ENCODE measurements at places on chromosomes 5 and 9. TPM values are rescaled to one million over a fixed set of nuclear protein-coding genes. Genes with fewer than 3 reads are reported as not detected.

DNA sequence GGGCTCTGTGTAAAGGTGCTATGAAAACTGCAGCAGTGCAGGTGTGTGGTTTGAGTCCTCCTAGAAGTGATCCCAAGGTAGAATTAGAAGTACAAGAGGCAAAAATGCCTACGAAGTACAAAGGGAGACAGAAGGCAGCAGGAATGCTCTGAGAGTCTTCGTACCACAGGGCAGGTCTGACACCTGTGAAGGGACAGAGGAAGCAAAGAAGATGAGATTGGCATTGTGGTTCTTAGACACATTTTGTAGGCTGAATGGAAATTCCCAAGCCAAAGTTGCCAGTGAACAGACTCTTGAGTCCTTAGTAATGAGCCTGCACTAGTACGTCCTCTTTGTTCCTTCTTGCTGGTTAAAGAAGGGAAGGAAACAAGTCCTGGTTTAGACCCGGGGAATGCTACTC is 1.7 kb upstream of the LRRTM2 start:
- no peak for DNase-seq
- peaks cover 1% of the 10 kb centered on the region for H3K4me1 ChIP-seq
- H3K27ac ChIP-seq = no peak overlapping the region
- H3K36me3 ChIP-seq = no peaks in the 10 kb centered on the region
- H3K4me3 ChIP-seq = no peak overlapping the region
- H3K27me3 ChIP-seq = peaks cover 23% of the 10 kb centered on the region

DNA sequence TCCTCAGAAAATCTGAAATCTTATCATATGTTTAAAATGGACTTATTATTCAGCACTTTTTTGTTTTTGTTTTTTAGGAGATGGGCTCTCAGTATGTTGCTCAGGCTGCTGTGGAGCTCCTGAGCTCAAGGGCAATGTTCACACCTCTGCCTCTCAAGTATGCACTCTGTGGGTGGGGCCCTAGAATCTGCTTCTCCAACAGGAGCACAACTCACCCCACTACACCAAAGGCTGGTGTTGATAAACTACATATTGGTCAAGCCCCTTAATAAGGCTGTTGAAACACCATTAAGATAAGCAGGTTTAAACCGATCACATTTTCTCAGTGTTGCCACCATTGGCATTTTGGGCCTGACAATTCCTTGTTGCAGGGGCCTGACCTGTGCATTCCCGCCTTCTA is 131.6 kb downstream of the FANCC start:
- no peaks in the 10 kb centered on the region for H3K36me3 ChIP-seq
- H3K4me1 ChIP-seq = peaks cover 25% of the 10 kb centered on the region
- no peak for DNase-seq
- no peak overlapping the region for H3K4me3 ChIP-seq
- no peak overlapping the region for H3K27ac ChIP-seq

GRCh38 chr5:127555826-127556225 is 38.4 kb downstream of the PRRC1 start:
- H3K27me3 ChIP-seq = no peaks in the 10 kb centered on the region
- H3K36me3 ChIP-seq = peaks cover 3% of the 10 kb centered on the region
- DNase-seq = no peak
- no peak overlapping the region for H3K27ac ChIP-seq
- H3K4me3 ChIP-seq = no peak overlapping the region

GRCh38 chr5:54844905-54845566 is 140.4 kb downstream of the ESM1 start:
- H3K4me3 ChIP-seq = no peak overlapping the region
- H3K4me1 ChIP-seq = peaks cover 6% of the 10 kb centered on the region
- DNase-seq = no peak
- H3K27me3 ChIP-seq = peaks cover 8% of the 10 kb centered on the region

- DNase-seq = no peak
- H3K27ac ChIP-seq = no peak overlapping the region
- H3K36me3 ChIP-seq = no peaks in the 10 kb centered on the region
- no peak overlapping the region for H3K4me3 ChIP-seq
These were observed 218.4 kb upstream of the KLF4 start for GRCh38 chr9:107707915-107708441.

The FOXD4L3 gene
- total RNA-seq = 0.14 TPM

The ACOT12 gene
- total RNA-seq = not detected

The INSYN2B gene
- total RNA-seq = not detected

GRCh38 chr9:114957558-114957957 is 27.2 kb upstream of the TNFSF8 start:
- peaks cover 57% of the 10 kb centered on the region for H3K4me1 ChIP-seq
- H3K27me3 ChIP-seq = no peaks in the 10 kb centered on the region

DNA sequence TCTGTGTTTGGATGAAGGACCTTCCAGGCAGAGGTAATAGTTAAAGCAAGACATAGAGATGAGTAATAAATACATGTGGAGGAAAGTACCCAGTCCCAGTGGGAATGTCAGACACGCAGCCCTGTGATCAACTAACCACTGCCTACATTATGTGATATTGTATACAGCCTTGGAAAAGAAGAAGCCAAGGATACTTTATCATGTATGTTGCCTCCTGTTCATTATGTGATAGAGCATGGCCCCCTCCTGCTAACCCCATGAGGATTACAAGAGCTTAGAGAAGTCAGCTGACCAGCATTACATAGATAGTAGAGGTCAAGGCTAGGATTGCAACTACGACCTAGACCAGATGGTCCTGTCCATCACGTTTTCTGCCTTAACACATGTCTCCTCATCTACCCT is 497.0 kb upstream of the TNC start:
- H3K4me3 ChIP-seq = no peak overlapping the region
- H3K4me1 ChIP-seq = no peaks in the 10 kb centered on the region
- no peaks in the 10 kb centered on the region for H3K36me3 ChIP-seq
- H3K27ac ChIP-seq = no peak overlapping the region

DNA sequence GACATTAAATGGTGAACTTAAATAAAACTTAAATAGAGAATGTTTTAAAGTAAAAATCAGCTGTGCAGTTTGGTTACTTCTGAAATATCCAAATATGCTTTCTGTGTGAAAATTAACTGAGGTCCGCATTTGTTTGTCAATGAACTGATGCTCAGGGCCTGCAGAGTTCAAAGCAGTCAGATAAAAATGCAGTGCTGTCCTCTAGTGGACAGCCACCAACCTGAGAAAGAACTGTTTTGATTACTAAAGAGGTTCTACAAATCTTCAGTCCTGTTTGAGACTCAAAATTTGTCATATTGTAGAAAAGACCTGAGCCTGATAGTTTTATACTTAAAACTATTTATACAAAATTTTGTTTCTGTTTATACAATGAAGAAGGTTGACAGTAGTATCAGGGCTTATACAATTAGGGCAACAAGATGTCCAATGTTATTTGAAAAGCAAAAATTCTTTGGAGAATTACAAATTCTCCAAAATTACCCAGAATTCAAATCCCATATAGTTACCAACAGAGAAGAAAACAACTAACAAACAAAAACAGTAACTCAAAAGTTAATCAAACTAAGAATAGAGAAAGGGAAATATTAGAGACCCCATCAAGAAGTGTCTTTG is 232.3 kb upstream of the TBCA start:
- no peaks in the 10 kb centered on the region for H3K36me3 ChIP-seq
- H3K4me3 ChIP-seq = no peak overlapping the region
- peak; percentile 14 for DNase-seq
- H3K27me3 ChIP-seq = no peaks in the 10 kb centered on the region
- H3K4me1 ChIP-seq = no peaks in the 10 kb centered on the region

DNA sequence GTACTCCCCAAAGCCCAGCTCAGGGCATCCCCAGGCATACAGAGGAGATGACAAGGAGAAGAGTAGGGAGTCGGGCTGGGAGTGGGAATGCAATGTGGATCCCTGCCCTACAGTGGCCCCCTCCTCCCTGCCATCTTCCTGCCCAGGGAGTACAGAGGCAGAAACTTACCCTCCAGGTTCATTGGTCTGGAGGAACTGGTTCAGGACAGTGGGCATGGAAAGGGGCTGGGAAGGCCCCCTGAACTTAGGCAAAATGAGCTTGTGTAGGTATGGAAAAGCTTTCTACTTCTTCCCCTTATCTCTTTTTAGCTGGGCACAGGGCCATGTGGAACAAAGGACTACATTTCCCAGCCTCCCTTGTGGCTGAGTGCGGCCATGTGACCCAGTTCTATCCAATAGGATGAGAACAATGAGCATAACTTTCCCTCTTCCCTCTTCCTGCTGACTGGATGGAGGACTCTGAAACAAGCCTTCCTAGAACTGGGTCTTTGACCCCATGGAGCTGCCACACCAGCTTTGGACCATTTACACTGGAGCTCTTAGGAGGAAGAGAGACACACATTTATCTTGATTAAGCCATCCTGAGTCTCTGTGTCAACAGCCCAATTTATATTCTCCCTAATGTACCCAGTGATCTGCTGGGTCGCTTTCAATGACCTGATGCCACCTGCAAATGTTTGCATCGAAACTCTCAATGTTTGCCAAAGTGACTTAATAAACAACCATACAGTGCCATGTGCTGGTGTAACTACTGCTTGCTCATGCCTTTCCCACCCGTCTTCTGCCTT is 25.0 kb upstream of the HMCN2 start:
- H3K36me3 ChIP-seq = no peaks in the 10 kb centered on the region
- peaks cover 30% of the 10 kb centered on the region for H3K4me1 ChIP-seq
- H3K4me3 ChIP-seq = no peak overlapping the region

DNA sequence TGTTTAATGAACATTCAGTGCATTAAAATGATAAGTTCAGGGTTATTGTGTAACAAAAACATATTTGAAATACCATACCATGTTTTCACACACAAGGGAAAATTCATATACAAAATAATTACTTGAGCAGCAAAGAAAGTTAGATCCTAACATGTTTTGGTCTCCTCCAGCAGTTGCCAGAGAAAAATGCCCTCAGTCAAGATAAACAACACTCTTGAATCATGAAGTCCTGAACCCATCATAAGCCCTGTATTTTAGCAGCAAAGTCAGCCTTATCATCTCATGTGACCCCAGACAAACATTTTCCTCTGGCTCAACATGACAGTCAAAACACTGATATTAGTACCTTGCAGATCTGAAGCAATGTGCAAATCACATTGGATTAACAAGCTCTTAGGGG is 1541.1 kb upstream of the WWC1 start:
- DNase-seq = no peak
- H3K4me3 ChIP-seq = no peak overlapping the region
- H3K27me3 ChIP-seq = no peaks in the 10 kb centered on the region

The CCDC187 gene
- total RNA-seq = 0.07 TPM

DNA sequence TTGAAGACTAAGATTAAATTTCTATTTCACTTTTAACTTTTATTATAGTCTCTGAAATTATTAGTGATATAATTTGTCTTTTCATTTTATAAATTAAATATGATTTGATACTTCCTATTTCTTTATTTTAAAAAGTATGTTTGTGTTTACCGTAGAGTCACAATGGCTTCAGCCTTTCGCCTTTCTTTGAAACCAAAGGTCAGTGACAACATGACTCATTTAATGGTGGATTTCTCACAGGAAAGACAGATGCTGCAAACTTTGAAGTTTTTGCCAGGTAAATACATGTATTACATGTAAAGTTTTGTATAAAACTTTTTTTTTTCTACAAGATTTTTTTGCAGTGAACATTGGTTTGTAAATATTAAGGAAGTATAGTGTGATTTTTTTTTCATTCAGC is 36.4 kb downstream of the FSD1L start:
- H3K4me1 ChIP-seq = no peaks in the 10 kb centered on the region
- no peak for DNase-seq
- H3K36me3 ChIP-seq = no peaks in the 10 kb centered on the region
- H3K4me3 ChIP-seq = no peak overlapping the region
- no peak overlapping the region for H3K27ac ChIP-seq

- DNase-seq = no peak
- H3K4me3 ChIP-seq = no peak overlapping the region
- no peak overlapping the region for H3K27ac ChIP-seq
- H3K27me3 ChIP-seq = peaks cover 4% of the 10 kb centered on the region
- H3K36me3 ChIP-seq = no peaks in the 10 kb centered on the region
These were observed 384.1 kb downstream of the DMRT2 start for GRCh38 chr9:1434052-1434767.

DNA sequence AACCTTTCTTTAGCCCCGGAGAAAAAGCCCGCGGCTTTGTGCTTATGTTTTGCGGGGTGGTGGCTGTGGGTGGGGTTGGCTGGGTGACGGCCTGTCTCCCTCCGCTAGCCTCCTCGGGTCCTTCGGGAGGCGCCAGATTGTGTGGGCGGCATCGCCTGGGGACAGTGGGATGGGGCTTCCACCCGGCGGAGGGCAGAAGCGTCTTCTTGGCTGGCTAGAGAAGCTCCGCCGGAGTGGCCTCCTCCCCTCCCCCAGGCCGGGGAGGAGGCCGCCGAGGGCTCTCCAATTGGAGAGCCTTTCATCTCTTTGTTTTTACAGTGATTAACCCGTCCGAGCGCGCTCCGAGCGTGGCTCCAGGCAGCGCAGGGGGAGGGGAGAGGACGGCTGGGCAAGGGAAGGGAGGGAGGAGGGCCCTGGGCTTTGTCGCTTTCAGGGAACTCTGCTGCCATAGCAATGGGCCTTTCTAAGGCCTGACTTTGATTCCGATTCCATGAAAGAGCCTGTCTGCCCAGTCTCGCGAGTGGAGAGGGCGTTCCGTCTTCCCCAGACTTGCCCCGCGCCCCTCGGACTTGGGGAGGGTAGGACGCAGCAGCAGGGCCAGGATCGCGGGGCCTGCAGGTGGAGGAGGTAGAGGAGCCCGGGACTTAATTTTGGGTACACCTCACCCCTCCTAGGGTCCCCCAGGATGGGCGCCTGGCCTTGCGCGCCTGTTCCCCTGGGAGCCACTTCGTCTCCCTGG is 36.7 kb upstream of the TIFAB start:
- H3K27me3 ChIP-seq = peaks cover 61% of the 10 kb centered on the region
- no peaks in the 10 kb centered on the region for H3K36me3 ChIP-seq
- peaks cover 7% of the 10 kb centered on the region for H3K4me1 ChIP-seq
- no peak for DNase-seq

DNA sequence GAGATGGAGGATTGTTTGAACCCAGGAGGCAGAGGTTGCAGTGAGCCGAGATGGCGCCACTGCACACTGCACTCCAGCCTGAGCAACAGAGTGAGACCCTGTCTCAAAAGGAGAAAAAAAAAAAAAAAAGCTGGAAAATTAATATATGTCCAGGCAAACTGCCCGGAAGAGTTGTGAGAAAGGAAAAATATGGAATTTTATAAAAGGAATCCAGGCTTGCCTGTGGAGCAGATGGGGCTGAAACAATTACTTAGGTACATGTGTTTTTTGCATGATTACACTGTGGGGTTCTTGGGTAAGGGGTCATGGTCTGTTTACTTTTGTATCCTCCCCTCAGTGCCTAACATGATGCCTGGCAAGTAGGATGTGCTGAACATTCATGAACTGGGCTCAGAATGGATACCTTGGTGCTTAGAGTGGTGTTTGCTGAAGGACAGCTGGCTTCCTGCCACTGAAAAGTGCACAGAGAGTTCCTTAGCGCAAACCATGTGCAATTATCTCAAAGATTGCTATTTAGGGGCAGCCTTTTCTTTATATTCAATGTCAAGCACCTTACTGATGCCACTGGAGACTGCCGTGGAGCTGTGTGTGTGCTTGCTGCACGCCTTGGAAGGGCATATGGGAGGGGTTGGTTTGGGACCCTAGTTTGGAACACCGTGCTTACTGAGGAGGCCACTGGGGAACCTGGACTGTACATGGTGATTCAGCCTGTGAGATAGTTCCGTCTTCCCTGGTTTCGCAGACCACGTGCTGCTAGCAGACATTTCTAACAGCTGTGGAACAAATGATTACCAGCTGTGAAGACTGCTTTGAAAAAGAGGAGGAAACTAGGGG is 78.4 kb downstream of the MAP1B start:
- no peak overlapping the region for H3K4me3 ChIP-seq
- peaks cover 25% of the 10 kb centered on the region for H3K27me3 ChIP-seq
- no peak for DNase-seq
- H3K36me3 ChIP-seq = no peaks in the 10 kb centered on the region

Measured in activated CD8-positive, alpha-beta T cell treated with anti-CD3 and anti-CD28 coated beads for 36 hours (primary cell).